ENCODE measurements at places on chromosomes 7 and 10.

DNA sequence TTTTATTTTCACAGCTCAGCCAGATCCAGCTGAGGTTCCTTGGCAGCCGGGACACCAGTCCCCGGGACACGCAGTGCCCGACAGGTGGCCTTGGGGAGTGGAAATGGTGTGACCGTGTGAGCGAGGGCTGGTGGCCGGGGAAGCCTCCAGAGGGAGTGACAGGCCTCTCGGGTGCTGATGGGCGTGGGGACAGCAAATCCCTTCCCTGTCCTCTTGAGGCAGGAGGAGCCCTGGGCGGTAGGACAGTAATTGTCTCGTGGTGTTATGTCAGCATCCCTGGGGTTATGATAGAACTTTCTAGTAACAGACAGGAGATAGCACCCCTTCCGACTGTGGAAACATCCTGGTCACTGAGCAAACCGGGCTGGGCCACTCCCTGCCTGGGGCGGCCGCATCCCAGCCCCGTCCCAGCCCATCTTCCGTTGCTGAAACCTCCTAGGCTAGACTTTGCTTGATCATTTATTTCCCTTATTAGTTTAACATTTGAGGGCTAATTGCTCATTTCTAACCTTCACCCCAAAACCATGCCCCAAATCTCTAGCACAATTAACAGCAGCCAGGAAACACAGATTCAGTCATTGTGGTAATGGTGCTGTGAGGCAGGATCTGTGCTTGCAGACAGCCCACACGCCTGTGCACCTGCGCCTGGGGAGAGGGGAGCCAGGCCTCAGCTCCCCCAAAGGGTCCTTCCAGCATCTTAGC lies 63.3 kb downstream of the ELFN1 start:
- DNase-seq: no peak

- no peak for DNase-seq
Measured at GRCh38 chr7:99137411-99138180, 6.3 kb downstream of the SMURF1 start.

DNA sequence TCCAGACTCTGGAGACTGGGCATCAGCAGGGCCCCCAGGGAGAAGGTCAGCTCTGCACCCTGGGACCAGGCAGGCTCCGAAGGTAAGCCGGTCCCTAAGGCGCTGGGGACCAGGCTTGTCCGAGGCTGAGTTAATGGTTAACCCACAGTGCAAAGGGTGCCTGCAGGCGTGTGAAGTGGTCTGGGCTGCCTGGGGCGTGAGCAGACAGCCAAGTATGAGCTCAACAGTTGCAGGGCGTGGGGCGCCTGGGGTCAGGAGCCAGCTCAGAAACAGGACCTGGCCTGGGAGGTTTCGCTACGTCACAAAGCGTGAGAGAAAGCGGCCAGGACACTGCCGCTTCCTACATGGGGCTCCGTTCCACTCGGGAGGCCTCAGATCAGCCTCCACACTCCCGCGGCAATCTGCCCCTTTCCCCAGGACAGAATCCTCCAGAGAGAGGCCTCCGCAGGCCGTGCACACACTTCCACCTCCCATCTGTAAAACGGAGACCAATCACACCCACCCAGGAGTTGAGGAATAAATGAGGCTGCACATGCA lies 16.0 kb downstream of the PDGFA start:
- DNase-seq: no peak

DNA sequence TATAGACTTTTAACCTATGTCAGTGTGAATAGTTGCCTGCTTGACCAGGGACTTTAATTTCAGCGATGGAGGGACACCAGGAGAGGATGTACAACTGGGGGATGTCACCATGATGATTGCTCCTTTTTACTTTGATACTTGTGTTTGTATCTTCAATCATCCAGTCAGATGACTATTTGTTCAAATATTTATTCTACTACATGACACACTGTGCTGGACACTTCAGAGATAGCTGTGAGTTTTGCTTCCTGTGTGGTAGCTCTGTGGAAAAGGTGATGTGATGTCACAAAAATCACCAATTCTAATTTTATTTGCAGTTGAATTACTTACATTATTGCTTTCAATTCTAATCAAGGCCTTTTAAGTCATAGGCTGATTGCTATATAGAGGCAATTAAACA lies 62.7 kb upstream of the CREB5 start:
- DNase-seq: no peak

- DNase-seq: no peak
Measured at GRCh38 chr7:28406192-28406591, 6.1 kb upstream of the CREB5 start.

All from caudate nucleus (tissue), 63 donors.